ENCODE measurements at places on chromosomes 2 and 18.

GRCh38 chr2:175732531-175732930 lies 269.5 kb downstream of the LNPK start:
- no peak for DNase-seq

DNA sequence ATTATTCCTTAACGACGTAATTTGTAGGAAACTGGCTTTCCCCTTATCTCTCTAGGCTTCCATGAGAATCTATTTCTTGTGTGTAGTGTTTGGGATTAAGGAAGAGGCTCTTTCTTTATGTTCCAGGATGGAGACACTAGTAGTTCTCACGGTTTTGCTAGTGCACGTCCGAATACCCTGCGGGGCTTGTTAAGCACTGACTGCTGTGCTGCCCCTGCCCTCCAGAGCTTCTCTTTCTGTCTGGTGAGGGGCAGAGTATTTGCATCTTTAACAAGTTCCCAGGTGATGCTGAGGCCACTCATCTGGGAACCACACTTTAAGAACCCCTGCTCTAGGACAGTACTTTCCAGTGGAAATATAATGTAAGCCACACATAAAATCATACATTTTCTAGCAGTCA lies 76.4 kb downstream of the SPATS2L start:
- no peak for DNase-seq

GRCh38 chr2:227461811-227462461 lies 10.0 kb upstream of the AGFG1 start:
- DNase-seq = no peak

- DNase-seq = no peak
Observed at GRCh38 chr2:144317071-144317738, 202.7 kb downstream of the ZEB2 start.

GRCh38 chr2:38178119-38178518 lies 102.2 kb upstream of the CYP1B1 start:
- no peak for DNase-seq

- DNase-seq = no peak
Observed at GRCh38 chr2:106115250-106115649, 78.9 kb downstream of the UXS1 start.

GRCh38 chr2:186429104-186429503 lies 57.0 kb upstream of the ZC3H15 start:
- no peak for DNase-seq

- DNase-seq = no peak
Observed at GRCh38 chr2:145012806-145013205, 492.9 kb upstream of the ZEB2 start.

GRCh38 chr2:200301953-200302858 lies 4.3 kb upstream of the SPATS2L start:
- DNase-seq = no peak

GRCh38 chr2:53672881-53673522 lies 94.6 kb upstream of the CHAC2 start:
- DNase-seq = no peak

- no peak for DNase-seq
Observed at GRCh38 chr18:11587846-11588245, 21.6 kb upstream of the SLC35G4 start.

- no peak for DNase-seq
Observed at GRCh38 chr2:27962006-27962405, 71.5 kb downstream of the BABAM2 start.
